Astrocyte of the hippocampus (primary cell): ENCODE measurements at places on chromosomes 3 and 15.
A peak's percentile ranks its signal among the peaks of the same experiment; 100 is the strongest.

DNA sequence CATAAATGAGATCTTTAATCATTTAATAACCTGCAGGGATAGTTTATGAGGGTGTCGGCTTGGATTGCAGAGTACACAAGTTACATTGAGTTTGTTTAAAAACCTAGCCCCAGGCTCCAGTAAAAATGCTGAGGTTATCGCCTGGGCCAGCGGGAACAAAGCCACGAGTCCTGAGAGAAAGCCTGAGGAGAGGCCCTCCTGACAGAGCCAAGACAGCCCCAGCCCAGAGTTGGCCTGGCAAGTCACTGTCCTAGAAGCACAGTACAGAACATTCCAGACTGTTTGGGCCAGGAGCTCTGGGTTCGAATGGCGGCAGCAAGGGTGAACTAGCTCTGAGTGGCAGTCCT is 32.4 kb downstream of the SEC61A1 start:
- no peak for DNase-seq

DNA sequence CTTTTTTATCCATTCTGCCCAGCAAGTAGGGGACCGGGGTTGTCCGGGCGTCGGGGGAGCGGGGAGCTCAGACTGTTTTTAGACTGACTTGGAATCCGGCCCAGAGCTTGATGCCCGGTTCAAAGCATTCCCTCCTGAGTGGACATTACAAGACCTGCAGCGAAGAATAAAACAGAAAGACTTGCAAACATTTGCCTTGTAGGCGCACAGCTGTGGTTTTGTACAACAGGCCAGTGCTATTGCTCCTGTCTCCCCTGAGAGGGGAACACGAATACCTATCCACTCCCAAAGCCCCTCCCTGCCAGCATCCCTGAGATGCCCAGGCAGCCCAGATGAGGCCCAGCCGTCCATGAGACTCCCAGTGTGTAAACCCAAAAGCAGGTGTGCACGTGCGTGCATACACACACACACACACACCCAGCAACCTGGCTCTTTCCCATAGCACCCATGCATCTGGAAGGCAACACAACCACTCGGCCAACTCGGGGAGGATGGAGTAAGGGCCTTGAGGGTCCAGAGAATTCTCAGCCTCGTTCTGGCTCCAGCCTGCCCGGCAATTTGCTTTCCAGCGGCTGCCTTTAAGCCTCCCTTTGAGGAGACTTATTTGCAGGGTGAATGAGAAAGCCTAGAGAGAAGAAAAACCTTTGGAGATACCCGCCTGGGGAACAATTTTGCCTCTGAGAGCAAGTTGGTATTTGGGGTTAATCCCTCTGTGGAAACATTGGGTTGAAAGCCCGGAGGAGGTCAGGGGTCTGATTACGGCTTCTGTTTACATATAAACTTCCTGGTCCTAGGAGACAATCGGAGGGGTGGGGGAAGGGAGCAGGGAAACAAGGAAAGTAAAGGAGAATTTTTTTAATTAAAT is 161.0 kb upstream of the HES1 start:
- peak; percentile 82 for DNase-seq

DNA sequence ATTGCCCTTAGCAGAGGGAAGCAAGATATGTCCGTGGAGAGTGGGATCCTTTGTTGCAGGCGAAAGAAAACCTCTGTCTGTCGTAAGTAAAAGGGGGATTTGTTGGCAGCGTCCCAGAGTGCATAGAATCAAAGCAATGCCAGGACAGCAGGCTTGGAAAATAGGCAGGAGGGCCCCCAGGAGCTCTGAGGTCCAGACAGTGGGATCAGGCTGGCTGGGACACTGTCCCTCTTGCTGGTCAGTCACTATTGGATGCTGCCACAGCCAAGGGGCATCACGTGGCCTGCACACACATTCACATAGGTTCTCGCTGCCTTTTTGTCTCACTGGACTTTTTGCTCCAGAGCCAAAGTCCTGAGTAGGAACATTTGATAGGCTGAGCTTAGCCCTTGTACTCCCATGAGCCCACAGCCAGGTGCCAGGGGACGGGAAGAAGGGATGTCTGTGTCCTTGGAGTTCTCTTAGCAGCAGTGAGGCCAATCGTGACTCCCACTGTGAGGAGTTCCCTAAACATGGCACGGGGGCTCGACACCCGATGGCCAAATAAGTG is 10.7 kb downstream of the MUC20 start:
- DNase-seq, result no peak

DNA sequence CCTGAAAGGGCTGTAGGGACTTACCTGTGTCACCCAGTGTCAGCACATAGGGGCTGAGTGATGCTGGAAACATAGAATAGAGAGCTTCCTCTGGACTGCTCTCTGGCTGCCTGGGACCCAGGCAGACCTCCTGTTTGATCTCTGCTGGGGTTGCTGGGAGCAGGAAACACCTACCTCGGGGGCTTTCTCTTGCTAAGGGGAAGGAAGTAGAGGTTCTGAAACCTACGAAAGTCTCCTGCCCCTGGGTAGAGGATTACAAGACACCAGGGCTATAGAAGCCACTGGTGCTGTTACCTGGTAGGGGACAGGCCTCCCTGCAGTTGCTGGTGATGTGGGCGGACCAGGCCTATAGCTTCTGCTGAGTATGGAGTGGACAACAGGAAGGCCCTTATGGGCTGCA is 81.7 kb downstream of the DHX30 start:
- DNase-seq, result no peak

- no peak for DNase-seq
Observed at GRCh38 chr3:25587526-25587925, 77.2 kb downstream of the TOP2B start.

DNA sequence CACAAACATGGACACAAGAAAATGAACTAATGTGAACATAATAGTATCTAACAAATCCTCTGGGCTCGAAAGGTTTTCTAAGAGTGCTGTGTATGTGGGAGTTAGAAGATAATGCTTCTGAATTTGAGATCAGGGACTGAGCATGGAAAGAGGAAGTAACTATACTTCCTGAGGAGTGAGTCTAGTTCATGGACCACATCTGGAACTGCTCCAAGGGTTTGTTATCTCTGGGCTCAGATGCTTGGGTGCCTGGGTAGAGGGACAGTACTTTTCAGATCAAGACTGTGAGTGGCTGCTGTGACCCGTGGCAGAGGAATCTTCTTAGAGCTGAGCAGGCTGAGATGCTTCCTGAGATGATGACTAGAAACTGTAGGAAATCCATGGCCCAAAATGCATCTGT is 28.5 kb downstream of the TBC1D23 start:
- DNase-seq, result no peak

DNA sequence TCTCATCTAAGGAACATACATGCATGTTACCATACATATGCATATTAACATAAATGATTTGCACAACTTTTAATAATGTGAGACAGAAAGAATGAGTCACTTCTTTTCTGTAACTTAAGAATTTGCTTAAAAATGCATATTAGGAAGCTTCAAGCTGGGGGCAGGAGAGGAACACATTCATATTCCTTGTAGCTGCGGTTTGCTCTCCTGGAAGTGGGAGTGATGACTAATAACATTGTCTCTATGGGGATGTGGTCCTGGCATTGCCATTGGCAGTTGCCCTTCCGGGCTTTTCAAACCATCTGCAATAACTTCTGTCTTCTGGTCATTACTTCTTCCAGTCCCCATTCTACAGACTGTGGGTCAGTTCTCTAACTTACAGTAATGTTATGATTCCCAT is 15.6 kb downstream of the CHST2 start:
- DNase-seq, result peak; percentile 93

DNA sequence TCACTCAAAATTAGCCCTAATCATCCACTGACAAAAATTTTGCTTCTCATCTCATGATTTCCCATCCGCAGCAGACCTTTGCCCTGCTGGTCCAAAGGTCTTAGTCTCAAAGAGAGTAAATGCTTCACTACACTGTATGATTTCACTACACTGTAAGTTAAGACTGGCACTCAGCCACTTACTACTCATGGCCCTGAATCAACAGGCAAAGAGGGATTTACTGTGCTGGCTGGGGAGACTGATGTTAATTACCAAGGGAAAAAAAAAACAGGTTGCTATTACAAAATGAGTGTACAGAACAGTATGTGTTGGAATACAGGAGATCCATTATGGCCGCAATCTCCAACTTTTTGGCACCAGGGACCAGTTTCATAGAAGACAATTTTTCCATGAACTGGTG is 214.8 kb downstream of the ZMAT3 start:
- DNase-seq, result no peak

DNA sequence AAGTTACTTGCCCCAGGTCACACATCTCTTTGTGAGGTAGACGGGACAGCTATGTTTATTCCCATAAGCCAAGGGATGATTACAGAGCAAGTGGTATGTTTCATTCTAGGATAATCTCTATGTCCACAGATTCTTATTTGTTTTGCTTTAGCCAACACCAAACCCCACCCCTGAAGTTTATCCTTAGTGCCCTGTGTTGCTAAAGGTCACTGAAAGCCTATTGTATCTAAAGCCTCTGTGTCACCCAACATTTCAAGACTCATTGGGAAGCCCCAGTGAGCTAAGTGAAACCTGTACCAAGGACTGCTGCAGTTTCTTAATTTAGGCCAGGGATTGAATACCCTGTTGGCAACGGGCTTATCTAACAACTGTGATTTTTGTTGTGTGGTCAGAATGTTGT is 135.6 kb downstream of the ADAMTS9 start:
- no peak for DNase-seq

DNA sequence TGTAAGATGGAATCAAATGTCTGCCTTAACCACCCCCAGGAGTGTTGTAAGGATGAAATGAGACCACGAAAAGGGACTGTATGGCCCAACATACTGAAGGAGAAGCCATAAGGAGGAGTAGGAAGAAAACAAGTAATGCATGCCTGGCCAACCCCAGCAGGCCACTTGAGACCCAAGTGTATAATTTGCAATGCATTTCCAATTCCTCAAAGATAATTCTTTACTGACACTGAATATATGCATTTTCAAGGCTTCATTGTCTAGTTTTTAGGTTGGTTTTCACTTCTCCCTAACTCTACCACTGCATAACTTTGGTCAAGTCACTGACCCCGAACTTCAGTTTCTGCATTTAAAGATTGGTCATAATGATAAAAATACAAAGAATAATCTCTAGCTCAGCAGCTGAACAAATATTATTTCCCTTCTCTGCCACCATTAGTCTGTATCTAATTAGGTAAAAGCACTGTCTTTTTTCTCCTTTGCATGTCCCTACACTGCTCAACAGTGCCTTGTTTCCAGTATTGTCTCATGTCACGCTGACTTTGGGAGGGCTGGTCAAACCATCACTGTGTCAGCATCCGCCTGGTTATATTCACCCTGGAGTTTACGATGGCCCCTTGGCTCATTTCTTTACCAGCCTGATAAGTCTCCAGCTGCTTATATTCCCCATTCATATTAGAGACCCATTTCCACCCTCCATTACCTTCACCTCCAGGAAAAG is 378.6 kb downstream of the NTRK3 start:
- no peak for DNase-seq

DNA sequence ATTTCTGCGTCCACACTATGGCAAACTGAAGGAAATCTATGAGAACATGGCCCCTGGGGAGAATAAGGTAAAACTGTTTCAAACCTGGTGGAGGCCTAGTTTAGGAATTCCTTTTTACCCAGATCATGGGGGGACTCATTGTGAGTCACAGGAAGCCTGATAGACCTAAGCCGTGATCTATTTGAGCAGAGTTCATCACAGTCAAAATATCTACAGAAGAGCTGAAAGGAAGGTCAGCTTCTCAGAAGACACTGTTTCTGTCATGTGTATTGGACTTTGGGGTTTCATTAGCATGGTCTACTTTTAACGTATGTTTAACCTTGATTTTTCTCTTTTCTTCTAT is 1.3 kb downstream of the PSMD2 start:
- DNase-seq, result peak; percentile 28

- no peak for DNase-seq
Observed at GRCh38 chr3:128210711-128211110, 57.4 kb downstream of the EEFSEC start.

- peak; percentile 16 for DNase-seq
Observed at GRCh38 chr3:59085976-59086375, 36.2 kb upstream of the CFAP20DC start.

- no peak for DNase-seq
Observed at GRCh38 chr3:54262541-54262940, 140.2 kb downstream of the CACNA2D3 start.

GRCh38 chr3:100482176-100482575 is 10.2 kb upstream of the TMEM45A start:
- no peak for DNase-seq

DNA sequence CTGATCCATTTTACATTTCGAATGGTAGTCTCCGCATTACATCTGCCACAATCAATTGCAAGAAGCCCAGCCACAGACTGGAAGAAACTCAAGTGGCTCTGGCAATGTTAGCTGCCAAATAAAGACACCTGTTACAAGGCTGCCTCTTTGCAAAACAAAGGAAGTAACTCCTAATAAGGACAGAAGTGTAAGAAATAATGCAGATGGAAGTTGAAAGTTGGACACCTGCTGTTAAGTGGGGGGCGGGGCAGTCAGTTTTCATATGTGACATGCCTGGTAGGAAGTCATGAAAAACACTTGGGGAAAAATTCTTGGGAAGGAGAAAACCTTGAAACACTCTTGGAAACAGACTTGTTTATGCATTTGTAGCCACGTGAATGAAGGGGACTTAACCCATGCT is 54.1 kb upstream of the ATP2C1 start:
- DNase-seq, result no peak

- DNase-seq, result no peak
Observed at GRCh38 chr3:64922213-64922612, 234.4 kb upstream of the ADAMTS9 start.

DNA sequence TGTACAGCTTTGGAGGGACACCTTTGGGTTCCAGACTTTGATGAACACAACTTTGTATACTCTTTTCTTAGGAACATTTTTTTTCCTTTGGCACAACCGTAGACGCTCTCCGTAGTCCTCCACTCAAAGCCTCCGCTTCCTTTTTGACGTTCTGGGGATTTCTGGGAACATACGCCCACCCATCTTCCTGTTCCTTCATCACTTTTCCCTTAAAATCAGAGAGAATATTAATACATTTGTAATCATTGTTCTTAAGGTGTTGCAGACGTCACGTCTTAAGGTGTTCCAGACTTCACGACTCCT is 405 bp upstream of the SPG21 start:
- no peak for DNase-seq

DNA sequence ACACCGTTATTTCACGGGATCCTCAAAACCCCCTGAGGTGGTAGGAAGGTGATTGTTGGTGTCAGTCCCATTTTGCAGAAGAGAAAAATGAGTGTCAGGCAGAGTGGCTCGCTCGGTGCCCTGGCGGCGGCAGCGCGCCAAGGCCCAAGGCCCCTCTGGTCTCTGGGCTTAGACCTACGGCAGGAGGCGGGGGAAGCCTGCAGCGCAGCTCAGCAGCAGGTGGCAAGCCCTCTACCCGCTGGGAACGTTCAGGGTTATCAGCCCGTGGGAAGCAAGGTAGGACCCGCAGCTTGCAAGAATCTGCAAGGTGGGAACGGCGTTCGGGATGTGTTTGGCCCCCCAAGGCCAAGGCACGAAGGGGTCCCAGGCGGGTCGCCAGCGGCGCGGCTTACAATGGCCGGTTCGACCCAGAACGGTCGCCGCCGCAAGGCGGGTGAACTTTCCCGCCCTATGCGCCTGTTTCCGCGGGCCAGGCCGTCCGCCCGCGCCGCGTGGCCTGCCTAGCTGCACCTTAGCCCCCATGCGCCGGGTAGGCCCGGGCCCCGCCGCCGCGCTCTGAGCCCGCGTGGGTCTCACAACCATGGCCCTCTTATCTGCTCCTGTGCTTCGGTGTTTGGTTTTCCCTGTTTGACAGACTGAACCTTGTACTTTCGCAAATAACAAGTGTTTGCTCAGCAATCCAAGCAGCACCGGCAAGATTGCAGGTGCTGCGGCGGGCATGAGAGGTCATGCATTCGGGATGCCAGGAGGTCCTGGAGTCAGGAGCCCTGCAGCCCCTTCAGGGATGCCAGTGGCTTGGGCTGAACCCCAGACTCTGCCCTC is 39.7 kb downstream of the CCNL1 start:
- DNase-seq, result no peak

- DNase-seq, result no peak
Observed at GRCh38 chr3:76842216-76842615, 197.7 kb upstream of the ROBO2 start.
